Cerebellum (tissue), 4 donors: ENCODE measurements at places on chromosomes 7 and 10. TPM values are rescaled to one million over a fixed set of nuclear protein-coding genes. Genes with fewer than 3 reads are reported as not detected.

DNA sequence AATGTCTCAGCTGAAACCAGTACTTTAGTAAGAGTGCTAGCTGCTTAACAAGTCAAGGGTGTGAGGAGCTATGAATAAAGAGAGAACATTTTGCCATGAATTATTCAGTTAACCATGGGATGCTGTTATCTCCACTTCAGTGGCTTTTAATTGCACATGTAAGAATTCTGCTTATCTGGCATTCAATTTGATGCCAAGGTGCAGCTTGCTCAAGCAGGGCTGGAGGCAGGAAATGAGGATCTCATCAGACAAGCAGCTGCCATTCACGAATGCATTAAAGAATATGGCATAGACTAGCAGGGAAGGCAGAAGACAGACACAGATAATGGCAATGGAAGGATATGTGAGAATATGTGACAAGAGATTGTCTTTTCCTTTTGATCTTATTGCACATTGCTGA, 697.8 kb downstream of the NRG3 start:
- DNase-seq: peak; percentile 1

DNA sequence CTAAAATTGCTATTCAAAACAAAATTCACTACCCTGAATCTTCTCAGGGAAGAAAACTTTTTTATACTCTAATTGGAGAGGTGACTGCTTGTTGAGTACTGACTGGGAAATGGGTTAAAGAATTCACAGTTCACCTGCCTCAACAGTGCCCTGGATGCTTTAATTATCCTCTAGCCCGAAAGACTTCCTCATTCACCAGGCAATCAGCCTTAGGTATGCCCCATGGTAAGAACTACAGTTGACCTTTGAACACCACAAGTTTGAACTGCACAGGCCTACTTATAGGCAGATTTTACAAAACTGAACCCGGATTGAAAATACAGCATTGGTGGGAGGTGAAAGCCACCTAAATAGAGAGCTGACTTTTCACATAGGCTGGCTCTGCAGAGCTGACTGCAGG, 175.3 kb downstream of the ELAPOR2 start:
- DNase-seq: no peak

DNA sequence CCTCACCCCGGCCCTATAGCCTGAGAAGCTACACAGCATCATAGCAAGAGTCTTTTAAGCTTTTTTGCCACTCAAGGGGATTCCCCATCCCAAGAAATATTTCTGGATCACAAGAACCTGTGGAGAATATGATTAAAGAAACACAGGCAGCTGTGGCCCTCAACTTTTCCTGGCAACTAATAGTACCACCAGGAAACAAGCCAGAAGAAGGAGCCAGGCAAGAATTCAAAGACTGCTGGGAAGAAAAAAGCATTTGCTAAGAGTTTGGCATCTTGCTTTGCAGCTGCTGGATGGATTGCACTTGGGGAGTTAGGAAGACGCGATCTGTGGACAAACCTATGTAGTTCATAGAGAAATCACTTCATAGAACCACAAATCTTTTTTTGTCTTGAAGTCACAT, 437.8 kb downstream of the PLXDC2 start:
- no peak for DNase-seq

DNA sequence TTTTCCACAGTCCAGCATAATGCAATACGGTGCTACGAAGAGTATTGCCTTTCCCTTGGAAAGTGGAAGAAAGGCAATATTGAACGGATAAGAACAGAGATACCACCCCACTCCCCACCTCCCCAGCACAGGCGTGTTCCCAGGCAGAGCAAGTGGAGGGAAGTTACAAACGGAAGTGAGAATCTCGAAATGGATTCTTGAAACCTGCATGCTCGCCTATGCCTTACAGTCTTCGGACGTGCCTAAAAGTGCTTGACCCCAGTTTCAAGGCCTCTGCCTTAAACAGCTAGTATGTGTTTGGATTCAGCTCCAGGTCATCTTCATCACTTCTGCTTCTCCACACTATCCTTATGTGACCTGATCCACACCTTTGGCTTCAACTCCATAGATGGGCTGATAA, 35.0 kb upstream of the USP6NL start:
- DNase-seq: no peak

DNA sequence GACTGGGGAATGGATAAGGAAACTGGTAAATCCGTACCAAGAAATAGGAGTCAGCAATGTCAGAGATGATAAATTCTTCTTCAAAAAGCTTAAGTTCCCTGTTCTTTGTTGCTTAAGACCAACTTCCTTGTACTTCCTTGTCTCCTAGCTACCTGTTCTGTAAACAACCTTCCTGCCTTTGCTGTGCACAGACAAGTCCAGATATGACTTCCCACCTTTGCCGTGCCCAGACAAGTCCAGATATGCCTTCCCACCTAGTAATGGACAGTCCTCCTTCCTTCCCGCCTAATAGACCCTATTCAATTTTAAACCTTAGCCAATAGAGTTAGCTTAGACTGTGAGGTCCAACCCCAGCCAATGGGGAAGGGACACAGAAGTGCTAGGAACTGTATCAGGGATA, 2.5 kb upstream of the ZNF33A start:
- no peak for DNase-seq

The TMEM139 gene
- total RNA-seq: 0.64 TPM

- no peak for DNase-seq
Measured at GRCh38 chr10:32210306-32211045, 136.5 kb downstream of the EPC1 start.

DNA sequence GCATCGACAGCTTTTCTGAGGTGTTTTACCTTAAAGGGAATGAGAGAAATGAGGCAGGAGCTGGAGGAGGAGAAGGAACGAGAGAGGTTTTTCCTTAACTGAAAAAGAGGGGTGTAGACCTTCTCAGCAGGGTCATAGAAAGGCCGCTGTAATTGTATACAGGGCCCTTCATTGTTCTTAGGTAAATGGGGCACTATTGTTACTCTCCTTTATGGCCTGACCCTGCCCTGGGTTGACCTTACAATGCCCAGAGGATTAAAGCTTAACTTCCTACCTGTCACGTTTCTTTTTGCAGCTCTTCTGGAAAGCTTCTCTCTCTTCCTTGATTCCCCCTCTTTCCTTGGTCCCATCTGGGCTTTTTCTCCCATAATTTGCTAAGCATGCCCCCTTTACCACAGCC, 13.7 kb upstream of the PDLIM1 start:
- DNase-seq: no peak

The SCART1 gene
- total RNA-seq: 2.5 TPM

DNA sequence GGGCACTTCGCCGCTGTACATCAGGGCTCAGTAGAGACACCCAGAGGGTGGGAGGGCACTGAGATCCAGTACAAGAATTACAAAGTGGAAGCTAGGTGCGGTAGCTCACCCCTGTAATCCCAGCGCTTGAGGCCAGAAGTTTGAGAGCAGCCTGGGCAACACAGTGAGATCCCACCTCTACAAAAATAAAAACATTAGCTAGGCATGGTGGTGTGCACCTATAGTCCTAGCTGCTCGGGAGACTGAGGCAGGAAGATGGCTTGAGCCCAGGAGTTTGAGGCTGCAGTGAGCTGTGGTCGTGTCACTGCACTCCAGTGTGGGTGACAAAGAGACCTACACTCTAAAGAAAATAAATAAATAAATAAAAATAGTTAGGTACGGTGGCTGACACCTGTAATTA, 64.0 kb downstream of the CLEC2L start:
- no peak for DNase-seq

- DNase-seq: no peak
Measured at GRCh38 chr10:15136129-15137035, 32.1 kb downstream of the NMT2 start.

DNA sequence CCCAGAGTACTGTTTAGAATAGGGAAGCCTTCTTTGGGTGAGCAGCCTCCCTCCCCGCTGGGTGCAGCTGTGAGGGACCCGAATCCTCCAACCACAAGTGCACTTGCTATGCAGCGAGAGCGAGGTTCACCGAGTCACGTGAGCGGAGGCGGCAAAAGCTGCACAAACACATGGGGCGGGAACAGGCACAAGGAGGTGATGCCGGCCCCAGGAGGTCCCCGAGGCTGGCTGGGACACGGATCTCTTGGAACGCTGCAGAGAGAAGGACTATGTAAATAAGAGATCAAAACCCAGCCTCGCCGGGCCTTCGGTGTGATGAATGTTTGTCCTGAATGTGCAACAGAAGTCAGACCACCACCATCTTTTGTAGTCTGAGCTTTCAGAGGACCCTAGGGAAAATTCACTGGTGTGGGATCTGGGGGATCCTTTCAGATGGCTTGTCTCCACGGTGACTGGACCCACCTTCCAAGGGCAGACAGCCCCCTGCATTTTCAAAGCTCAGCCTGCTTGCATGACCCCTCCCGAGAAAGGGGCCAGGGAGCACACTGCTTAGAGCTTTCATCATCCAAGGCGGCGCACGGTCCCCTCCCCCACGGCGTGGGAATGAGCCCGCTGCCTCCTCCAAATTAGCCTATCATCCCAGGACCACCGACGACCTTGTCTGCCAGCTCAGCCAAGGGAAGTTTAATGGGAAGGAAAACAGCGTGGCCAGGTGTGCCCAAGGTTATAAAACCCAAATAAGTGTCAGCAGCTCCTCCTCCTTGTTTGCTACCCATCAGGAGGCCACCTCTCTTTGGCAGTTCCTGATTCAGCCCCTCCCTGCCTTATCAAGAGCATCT, 327.7 kb downstream of the CXCL12 start:
- DNase-seq: no peak

The DDX21 gene
- 26.9 TPM for total RNA-seq

DNA sequence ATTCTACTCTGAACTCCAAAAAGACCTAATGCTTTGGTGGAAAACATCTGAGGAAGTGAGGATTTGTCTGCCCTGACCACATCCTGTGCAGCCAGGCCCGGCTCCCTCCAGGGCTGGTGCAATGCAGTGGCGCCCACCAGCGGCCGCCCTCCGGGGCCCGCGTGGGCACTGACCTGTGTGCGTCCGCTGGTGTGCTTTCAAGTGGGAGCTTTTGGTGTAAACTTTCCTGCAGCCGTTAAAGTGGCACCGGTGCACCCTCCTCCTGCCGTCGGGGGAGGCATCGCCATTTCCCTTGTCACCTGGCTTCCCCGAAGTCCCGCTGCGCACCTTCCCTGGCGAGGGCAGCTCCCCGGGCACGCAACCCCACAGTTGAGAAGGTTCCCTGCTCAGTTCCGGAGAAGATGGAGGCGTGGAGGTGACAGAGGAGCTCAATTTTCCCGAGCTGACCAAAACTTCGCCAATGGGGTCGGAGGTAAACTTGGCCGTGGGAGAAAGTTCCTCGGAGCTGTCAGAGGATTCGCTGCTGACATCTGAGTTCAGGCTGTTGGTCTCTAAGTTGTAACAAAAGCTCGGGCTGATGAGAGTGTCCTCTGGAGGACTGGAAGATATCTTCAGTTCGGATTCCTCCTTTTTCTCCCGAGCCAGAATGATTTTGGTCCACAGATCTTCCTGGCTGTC, 3.4 kb downstream of the KLF6 start:
- no peak for DNase-seq

The CNNM1 gene
- total RNA-seq: 6.3 TPM

- DNase-seq: no peak
Measured at GRCh38 chr7:125481323-125481722, 551.7 kb upstream of the POT1 start.

The MMRN2 gene
- 5.2 TPM for total RNA-seq

DNA sequence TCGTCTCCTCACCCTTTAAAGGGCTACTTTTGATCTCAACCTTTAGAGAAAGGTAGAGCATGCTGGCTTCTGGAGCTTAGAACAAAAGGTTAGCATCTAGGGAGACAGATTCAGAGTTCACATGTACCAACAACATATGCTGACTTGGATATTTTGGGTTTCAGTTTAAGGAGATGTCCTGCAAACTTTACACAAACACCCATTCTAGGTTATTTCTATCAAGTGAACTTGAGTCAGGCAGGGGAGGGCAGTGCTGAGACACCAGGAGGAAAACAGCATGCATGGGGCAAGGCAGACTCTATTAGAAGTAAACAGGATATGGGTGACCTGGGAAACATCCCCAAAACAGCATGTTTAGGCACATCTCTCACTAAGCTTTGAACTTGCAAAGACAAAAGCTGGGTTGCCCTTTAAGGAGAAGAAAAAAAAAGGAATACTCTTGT, 43.8 kb downstream of the ARL4A start:
- no peak for DNase-seq

The VGF gene
- total RNA-seq: 21.2 TPM

DNA sequence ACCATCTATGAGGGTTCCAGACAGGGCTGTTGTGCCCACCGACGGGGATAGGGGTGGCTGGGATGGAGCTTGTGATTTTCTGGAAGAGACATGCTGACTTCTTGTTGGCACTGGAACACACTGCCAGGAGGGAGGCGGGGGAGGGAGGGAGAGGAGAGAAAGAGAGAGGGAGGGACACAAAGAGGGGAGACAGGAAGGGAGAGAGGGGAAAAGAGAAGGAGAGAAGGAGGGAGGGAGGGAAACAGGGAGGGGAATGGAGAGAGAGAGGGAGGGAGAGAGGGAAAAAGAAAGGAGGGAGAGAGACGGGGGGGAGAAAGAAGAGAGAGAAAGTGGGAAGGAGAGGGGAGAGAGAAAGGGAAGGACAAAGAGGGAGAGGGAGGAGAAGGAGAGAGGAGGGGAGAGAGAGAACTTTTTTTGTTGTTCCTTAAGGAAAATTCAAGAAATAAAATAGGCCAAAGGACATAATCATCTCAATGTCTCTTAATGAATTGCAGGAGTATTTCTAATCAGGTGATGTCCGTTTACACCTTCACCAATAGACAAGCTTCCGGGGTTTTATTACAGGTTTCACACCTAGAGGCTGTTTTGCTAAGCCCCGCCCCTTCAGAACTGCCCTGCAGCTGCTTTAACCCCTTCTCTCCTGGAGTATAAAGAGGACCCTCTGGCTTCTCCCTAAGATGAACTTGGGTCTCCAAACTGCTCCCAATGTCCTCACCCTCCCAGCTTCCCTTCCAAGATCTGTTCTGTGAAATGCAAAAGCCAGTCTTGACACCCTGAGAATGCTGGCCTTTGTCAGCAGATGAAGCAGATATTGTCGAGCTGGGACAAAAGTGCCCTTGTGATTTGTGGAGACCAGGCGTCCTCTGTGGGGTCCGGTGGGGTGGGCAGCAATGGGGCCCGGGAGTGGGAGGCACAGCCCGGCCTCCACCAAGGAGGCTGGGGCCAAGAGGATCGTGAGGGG, 82.0 kb upstream of the GTF2IRD1 start:
- no peak for DNase-seq

GRCh38 chr10:5356302-5356763, 8.4 kb upstream of the UCN3 start:
- DNase-seq: no peak

The LYZL2 gene
- total RNA-seq: not detected

- DNase-seq: no peak
Measured at GRCh38 chr7:144529269-144529926, 125.9 kb upstream of the NOBOX start.

The ZNF727 gene
- total RNA-seq: 0.18 TPM

- DNase-seq: peak; percentile 23
Measured at GRCh38 chr7:139016931-139017511, 18.8 kb downstream of the ZC3HAV1L start.

DNA sequence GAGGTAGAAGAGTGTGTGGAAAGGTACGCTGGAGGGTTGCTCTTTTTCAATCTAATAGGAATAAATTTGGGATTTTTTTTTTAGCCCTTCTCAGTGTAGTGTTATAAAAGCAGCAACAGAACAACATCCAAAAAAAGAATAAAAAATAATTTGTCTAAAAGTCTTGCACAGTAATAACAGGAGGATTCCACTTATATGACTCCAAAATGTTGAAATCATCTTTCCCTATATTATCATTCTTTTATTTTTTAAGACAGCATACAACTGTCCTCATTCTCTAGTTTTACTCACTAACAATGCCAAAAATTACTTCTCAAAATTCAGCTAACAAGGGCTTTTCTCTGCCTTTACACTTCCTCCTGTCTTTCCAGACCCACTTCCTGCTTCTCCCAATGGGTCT, 27.8 kb downstream of the IL2RA start:
- no peak for DNase-seq
